Vagina (tissue), 2 donors: ENCODE measurements at places on chromosomes 2 and 18.
A peak's percentile ranks its signal among the peaks of the same experiment; 100 is the strongest.

- H3K4me1 ChIP-seq, result no peaks in the 10 kb centered on the region
- no peaks in the 10 kb centered on the region for H3K27me3 ChIP-seq
- H3K36me3 ChIP-seq, result no peaks in the 10 kb centered on the region
Observed at GRCh38 chr2:230542751-230543150, 126.8 kb downstream of the SP100 start.

- H3K4me3 ChIP-seq, result no peak overlapping the region
- no peaks in the 10 kb centered on the region for H3K27me3 ChIP-seq
- H3K36me3 ChIP-seq, result no peaks in the 10 kb centered on the region
- H3K27ac ChIP-seq, result no peak overlapping the region
- no peaks in the 10 kb centered on the region for H3K4me1 ChIP-seq
Observed at GRCh38 chr18:30487962-30488361, 554.6 kb downstream of the DSC3 start.

DNA sequence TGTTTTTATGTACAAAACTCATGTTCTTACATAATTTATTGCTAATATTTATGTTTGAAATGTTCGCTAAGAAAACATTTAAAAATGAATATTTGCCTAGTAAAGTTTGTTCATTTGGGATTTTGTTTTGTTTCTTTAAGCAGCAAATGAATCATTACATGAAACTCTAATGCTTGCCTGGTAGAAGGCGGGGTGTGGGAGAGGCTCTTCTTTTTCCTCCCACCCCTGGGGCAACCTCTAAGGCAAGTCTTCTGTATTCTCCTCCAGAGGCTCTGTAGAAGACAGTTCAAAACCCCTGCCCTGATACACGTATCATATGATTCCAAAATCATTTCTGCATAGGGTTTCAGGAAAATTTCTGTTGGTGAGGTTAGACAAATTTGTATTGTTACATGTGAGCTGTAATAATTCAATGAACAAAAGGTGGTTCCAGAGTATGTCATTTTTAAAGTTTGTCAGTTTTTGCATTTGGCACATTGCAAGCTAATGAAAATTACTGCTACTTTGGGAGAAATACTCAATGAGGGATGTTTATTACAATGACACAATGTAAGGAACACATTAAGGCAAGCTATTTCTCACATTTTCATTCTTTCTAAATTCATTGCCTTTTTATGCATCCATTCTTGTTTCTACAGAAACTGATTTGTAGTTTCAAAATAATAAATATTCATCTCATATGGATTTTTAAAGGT, 302.3 kb upstream of the UBE2E3 start:
- H3K27ac ChIP-seq, result no peak overlapping the region
- DNase-seq, result no peak
- no peak overlapping the region for H3K4me3 ChIP-seq
- H3K36me3 ChIP-seq, result no peaks in the 10 kb centered on the region
- no peaks in the 10 kb centered on the region for H3K27me3 ChIP-seq

DNA sequence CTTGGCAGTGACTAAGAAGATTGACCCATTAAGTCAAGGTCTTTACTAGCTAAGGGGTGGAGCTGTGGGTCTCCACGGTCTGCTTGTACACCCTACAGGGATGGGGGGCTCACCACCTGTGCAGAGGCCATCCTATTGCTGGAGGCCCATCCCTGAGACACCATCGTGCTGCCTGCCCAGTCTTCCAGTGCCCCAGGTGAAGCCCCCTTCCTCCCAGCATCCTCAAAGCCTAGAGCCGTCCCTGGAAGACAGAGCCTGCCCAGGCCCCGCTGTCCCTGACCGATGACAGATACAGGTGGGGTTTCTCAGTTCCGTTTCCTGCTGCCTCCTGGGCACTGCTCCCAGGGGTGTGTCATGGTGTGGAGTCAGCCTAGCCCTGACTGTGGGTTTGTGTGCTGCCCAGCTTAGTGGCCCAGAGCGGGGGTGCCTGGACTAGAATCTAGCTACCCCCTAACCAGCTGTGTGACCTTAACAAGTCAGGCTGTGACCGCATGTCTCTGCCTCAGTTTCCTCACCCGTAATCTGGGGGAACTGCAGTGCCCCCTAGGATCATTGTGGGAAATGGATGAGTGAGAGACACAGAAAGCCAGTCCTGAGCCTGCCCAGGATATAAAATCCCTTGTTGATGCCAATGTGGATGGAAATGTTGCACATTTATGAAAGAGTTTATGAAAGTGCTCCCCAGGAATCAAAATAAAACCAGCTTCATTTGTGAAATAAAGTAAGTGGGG, 2.0 kb downstream of the OTOS start:
- no peak overlapping the region for H3K4me3 ChIP-seq
- H3K4me1 ChIP-seq, result peaks cover 16% of the 10 kb centered on the region

- no peak overlapping the region for H3K27ac ChIP-seq
- H3K27me3 ChIP-seq, result no peaks in the 10 kb centered on the region
- H3K4me3 ChIP-seq, result no peak overlapping the region
- no peak for DNase-seq
- no peaks in the 10 kb centered on the region for H3K36me3 ChIP-seq
Observed at GRCh38 chr2:121558329-121558728, 27.6 kb downstream of the RNU4ATAC start.

DNA sequence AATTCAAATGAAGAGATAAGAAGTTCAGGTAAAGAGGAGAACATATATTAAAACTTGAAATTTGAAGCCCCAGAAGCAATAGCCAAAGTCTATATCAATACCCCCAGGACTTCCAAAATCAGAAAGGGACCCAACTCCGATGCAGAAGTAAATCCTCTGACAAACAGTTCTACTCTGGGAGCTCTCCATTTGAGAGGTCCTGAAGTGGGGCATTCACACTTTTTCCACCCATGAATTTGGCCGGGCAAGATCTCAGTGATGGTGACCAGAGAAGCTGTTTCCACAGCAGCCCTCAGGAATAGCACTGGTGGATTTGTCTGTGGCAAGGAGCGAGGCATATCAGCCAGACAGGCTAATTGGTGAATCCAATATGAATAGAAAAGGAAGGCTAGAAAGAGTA, 313.6 kb upstream of the MC4R start:
- H3K4me3 ChIP-seq, result no peak overlapping the region
- no peak overlapping the region for H3K27ac ChIP-seq
- H3K36me3 ChIP-seq, result no peaks in the 10 kb centered on the region
- no peaks in the 10 kb centered on the region for H3K27me3 ChIP-seq

DNA sequence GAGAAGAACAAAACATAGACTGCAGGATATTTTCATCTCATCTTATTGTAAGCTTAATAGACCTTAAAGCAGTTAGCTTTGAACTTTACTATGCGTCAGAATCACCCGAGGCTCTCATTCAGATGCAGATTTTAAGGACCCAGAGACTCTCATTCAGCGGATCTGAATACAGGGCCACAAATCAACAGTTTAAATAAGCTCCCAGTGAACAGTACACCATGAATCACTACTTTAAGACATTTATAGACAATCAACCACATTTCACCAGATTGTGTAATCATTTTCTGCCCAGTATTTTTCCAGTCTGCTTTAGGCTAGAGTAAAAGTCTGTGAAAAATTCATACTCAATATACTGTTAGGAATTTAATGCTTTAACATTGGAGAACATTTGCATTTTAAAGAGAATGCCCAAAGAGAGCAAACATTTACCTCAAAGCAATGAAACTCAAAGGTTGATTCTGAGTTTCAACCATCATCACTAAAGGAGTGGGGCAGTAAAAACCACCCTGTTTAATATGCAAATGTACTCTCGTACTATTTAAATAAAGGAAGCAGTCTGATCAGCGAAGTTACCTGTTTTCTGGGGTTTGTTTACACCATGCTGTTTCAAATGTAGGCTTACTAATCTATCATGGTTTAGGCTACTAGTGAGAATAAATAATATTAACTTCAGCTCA, 11.0 kb upstream of the ALPK2 start:
- H3K27ac ChIP-seq, result peak overlapping the region; percentile 52
- H3K27me3 ChIP-seq, result no peaks in the 10 kb centered on the region
- DNase-seq, result no peak

- no peaks in the 10 kb centered on the region for H3K4me1 ChIP-seq
- H3K27me3 ChIP-seq, result no peaks in the 10 kb centered on the region
- DNase-seq, result no peak
Observed at GRCh38 chr2:156562124-156562523, 125.9 kb downstream of the GPD2 start.

DNA sequence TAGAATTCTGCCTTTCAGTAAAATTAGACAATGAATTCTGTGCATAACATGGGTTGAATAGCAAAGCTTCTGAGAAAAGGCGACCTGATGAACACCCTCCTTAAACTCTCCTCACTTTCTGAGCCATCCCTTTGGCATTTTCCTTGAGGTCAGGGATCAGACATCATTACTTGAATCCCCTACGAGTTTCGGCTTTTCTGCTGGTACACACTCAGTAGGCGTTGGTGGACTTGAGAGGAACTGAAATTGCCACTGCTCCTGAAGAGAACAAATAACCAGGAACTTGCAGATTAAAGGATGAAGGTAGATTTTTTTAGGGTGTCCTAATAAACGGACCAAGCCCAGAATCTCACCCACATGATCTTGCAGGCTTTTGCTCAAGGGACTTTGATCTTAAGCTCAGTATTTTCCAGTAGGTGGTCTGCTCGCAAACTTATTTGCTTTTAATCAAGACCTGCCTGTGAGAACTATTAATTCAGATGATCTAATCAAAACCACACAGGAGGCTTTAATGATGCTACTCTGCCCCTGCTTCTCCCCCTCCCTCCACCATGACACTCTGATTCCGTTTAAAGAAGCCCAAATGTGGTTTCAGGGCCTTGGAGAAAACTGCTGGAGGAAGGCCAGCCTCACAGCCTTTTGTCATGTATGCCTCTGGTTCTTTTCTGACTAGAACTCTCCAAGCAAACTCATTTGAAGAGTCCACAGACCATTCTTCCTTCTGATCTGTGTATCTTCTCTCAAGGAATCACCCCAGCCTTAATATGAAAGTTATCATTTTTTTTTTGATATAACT, 124.9 kb downstream of the PRKCE start:
- H3K36me3 ChIP-seq, result no peaks in the 10 kb centered on the region
- no peak for DNase-seq
- H3K4me3 ChIP-seq, result no peak overlapping the region
- peaks cover 25% of the 10 kb centered on the region for H3K4me1 ChIP-seq
- H3K27ac ChIP-seq, result no peak overlapping the region

GRCh38 chr18:48833701-48834412, 116.9 kb downstream of the SMAD7 start:
- no peak overlapping the region for H3K4me3 ChIP-seq
- no peak for DNase-seq
- H3K4me1 ChIP-seq, result peaks cover 61% of the 10 kb centered on the region
- no peaks in the 10 kb centered on the region for H3K36me3 ChIP-seq
